ENCODE measurements at places on chromosomes 11 and 22.
A peak's percentile ranks its signal among the peaks of the same experiment; 100 is the strongest.

GRCh38 chr11:8086571-8086970 is 5.6 kb downstream of the TUB start:
- no peak for DNase-seq

- no peak for DNase-seq
These were observed 1.5 kb downstream of the HIPK3 start for GRCh38 chr11:33258631-33259205.

GRCh38 chr22:23519442-23520157 is 60.5 kb downstream of the IGLL1 start:
- no peak for DNase-seq

- DNase-seq = no peak
These were observed 103.3 kb upstream of the TOP3B start for GRCh38 chr22:22085702-22086500.

- no peak for DNase-seq
These were observed 13.7 kb downstream of the ARHGEF17 start for GRCh38 chr11:73321604-73322381.

DNA sequence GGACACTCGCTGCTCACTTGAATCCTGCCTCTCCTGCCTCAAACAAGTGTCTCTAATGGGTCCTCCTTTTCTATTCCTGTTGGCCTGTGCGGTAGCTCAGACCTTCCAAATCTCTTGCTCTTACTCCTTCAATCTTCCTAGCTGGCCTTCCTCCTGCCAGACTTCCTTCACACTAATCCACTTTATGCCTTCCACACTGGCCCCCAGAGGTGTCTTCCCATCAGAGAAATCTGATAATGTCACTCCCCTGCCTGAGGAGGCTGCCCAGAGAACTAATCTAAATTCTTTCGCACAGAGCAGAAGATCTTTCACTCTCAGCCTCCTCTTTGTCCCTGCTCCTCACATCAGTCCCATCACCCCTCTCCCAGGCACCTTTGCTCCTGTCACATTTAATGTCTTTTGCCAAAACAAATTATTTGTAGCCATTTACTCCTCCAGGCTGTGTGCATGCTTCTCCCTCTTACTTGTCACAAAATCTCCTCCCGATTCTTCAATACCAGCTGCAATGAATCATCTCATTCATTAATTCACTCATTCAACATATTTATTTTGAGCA is 175.7 kb downstream of the MAML2 start:
- no peak for DNase-seq

- DNase-seq = peak; percentile 51
These were observed at the start of gene CFAP300 for GRCh38 chr11:102047305-102047924. TSS of gene CFAP300 (plus strand) at chr11:102047437. CDS start at chr11:102047471, 34 bp downstream.

DNA sequence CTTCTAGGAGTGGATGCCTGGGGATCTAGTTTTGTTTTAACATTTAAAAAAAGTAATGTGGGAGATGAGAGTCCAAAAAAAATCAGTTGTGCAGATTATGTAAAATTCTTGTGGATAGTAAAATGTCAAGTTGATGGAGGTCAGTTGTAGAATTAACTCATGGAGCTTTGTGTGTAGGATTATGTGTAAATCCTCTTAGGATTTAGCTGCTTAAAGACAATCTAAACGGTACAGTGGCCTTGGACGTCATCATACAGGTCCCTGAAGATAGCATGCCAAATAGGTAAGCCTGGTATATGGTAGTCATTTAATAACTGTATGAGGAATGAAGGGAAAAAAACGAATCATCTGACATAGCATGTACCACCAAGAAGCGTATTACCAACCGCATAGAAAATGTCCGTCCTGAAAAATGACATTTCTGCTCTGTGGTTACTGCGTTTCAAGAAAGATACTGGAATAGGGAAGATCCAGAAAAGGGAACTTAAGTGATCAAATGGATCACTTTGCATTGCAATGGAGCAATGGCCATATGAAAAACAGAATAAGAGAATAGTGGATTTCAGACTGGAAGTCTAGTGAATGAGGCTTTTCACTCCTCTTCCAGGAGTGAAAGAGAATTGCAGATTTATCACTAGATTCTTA is 61.3 kb downstream of the BCL2L13 start:
- no peak for DNase-seq

DNA sequence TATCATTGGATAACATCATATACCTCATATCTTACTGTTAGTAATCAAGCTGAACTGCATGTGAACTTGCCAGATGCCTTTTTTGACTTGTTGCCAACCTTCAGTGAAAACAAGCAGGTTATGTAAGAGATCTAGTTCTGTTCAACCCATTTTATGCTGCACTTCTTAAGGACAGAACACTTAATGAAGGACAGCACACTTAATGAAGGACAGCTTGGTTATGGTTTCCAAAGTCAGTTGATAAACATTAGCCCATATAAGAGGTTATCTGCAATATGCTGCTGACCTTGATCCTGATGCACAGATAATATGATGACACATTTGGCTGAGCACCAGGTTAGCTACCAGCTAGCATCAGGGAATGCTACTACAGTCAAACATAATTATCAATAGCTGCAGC is 358.7 kb upstream of the PDGFD start:
- DNase-seq = no peak

GRCh38 chr11:64747961-64748665 is 4.2 kb upstream of the RASGRP2 start:
- DNase-seq = no peak

DNA sequence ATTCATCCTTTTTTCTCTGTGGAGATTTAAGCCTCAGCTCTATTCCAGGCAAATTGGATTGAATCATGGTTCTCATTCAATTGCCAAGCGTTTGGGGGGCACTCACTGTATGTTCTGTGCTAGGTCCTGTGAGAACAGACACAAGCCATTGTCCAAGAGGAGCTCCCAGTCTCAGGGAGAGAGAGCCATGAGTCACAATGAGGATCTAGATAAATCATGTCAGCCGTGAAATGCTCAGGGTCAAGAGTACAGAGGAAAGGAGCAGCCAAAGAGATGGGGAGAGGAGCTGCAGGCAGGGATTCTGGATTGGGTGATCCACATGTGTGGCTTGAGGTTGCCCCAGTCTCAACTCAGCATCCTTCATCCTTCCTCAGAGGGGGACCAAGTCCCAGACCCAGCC is 93.6 kb downstream of the FEZ1 start:
- no peak for DNase-seq

- no peak for DNase-seq
These were observed 4.4 kb downstream of the NCAM1 start for GRCh38 chr11:112965656-112966055.
